Activated gamma-delta T cell (primary cell): ENCODE measurements at places on chromosomes 11 and 22.

DNA sequence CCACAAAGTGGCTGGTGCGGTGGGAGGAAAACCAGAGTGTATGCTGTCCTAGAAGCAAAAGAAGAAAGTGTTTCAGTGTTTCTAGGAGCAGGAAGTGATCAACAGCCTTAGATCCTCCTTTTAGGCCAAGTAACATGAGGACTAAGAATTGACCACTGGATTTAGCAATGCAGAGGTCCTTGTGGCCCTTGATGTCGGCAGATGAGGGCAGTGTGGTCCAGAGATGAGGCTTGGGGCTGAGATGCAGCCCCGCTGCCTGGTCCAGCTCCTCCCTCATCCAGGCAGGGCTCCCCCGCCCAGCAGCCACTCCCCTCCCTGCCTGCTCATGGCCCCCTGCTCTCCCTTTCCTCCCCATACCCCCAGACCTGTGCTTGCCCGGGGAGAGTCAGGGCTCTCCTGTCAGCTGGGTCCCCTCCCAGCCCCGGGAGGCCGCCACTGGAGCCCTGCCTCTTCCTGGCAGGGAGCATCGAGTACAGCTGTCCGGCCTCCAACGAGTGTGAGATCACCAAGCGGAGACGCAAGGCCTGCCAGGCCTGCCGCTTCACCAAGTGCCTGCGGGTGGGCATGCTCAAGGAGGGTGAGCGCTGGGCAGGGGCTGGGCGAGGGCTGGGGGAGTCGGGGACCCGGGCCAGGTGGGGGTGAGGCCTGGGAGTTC lies 3.7 kb downstream of the TRMT112 start:
- DNase-seq: no peak

DNA sequence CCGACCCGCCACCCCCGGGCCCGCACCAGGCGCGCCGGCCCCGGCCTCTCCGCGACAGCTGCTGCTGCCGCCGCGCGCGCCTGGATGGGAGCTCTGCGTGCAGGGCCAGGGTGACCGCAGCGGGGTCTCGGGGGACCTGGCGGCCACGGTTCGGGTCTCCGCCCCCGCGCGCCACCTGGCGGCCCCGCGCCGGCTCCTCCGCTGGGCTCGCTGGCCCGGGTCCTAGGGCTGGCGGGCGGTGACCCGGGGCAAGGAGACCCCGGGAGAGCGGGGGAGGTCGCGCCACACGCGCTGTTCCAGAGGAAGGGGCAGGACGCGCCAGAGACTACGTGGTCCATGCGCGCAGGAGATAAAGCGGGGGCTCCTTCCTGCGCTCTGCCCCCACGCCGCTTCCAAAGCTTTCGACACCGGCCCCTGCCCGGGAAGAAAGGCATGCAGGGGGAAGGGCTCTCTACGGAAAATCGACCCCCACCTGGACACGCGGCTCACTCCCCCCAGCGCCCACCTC lies 562 bp downstream of the SHANK2 start:
- no peak for DNase-seq

DNA sequence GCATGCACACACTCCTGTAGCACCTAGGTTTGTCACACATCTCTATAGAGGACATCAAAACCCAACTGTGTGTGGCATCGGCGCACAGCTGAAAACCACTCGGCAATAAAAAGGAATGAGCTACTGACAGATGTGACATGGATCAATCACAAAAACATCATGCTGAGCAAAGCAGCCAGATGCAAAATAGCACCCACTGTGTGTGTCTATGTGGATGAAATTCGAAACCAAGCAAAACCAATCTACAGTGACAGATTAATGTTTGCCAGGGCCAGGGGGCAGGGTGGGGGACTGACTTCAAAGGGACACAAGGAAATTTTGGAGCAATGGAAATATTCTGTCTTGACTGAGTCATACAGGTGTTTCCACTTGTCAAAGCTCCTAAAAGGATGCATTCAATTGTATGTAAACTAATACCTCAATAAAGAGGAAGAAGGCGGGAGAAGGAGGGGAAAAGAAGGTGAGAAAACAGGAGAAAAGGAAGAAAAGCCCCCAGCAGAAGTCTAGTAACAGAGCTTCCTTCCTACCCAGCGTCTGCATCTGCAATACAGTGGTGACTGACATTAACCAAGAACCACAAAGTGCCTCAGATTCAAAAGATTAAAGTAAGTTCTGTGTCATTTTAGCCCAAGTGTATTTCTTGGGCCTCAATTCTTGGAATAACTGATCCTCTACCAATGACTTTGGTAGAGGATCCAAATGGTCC lies 49.8 kb downstream of the PACSIN2 start:
- DNase-seq: no peak

DNA sequence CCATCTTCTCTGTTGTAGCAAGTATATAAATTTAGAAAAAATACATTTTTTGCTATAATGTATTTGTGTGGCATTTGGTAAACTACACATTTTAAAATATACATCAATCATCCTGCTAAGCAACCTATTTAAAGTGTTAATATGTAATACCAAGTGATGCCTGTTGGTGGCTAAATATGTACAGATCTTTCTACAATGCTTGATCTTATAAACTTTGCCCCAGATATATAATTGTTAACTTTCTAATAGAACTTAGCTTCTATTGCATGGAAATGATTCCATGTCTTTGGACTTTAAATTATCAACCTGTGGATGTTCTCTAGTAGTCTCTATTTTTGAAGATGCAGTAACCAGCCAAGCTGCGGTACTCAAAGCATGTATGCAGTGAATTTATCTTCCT lies 1260.4 kb upstream of the RAG2 start:
- no peak for DNase-seq

DNA sequence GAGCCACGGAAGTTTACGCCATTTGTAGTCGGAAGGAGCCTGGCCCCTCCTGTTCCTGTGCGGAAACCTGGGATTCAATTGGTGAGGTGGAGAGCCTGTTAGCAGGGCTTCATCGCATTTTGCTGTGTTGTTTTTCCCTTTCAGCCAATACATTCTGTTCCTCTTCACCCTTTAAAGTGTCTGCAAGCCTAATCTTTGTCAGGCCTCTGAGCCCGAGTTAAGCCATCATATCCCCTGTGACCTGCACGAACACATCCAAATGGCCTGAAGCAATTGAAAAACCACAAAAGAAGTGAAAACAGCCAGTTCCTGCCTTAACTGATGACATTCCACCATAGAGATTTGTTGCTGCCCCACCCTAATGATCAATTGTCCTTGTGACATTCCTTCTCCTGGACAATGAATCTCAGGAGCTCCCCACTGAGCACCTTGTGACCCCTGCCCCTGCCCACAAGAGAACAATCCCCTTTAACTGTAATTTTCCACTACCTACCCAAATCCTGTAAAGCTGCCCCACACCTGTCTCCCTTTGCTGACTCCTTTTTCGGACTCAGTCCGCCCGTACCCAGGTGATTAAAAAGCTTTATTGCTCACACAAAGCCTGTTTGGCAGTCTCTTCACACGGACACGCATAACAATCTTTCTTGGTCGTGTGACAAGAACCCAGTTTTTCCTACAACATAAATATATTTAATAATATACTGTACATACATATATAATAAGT lies 37.1 kb upstream of the MMP12 start:
- DNase-seq: no peak

GRCh38 chr22:31243339-31244045 lies 31.4 kb downstream of the LIMK2 start:
- DNase-seq: no peak

- DNase-seq: no peak
Measured at GRCh38 chr11:70167723-70168404, 35.2 kb upstream of the FADD start.

- DNase-seq: no peak
Measured at GRCh38 chr11:72144807-72145565, 9.5 kb downstream of the FOLR3 start.

DNA sequence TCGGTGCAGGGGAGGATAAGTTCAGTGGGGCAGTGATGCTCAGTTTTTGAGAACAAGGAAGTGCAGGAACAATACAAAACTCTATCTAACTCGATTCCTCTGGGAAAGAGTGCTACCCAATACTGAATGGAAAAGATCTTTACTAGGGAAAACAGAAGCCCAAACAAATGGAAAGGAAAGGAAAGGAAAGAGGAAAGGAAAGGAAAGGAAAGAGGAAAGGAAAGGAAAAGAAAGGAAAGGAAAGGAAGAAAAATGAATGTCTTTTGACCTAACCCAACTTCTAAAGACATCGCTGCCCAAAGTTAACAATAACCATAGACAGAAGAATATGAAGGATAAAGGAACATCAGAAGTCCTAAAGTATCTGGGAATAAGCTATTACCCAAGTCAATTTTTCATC lies 41.6 kb downstream of the PHF21A start:
- DNase-seq: no peak

GRCh38 chr11:12585861-12586260 lies 88.4 kb upstream of the TEAD1 start:
- no peak for DNase-seq

DNA sequence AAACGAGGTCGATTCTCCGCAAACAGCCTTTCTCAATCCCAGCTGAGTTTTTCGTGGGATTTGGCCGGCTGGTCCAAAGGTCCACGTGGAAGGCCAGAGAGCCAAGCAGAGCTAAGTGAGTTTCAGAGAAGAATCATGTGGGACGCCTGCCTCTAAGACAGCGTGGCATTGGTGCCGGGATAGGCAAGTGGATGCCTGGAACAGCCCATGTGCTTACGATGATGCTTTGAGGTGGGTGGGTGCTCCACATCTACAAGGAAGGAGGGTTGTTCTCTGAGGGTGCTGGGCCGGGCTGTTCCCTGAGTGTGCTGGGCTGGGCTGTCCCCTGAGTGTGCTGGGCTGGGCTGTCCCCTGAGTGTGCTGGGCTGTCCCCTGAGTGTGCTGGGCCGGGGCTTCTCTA lies 41.4 kb downstream of the MUC2 start:
- no peak for DNase-seq

GRCh38 chr11:61429346-61429690 lies 457 bp downstream of the CPSF7 start:
- peak; percentile 69 for DNase-seq

GRCh38 chr11:44595964-44596381 lies 30.5 kb downstream of the CD82 start:
- no peak for DNase-seq

GRCh38 chr11:85137597-85137996 lies 489.5 kb downstream of the DLG2 start:
- no peak for DNase-seq

DNA sequence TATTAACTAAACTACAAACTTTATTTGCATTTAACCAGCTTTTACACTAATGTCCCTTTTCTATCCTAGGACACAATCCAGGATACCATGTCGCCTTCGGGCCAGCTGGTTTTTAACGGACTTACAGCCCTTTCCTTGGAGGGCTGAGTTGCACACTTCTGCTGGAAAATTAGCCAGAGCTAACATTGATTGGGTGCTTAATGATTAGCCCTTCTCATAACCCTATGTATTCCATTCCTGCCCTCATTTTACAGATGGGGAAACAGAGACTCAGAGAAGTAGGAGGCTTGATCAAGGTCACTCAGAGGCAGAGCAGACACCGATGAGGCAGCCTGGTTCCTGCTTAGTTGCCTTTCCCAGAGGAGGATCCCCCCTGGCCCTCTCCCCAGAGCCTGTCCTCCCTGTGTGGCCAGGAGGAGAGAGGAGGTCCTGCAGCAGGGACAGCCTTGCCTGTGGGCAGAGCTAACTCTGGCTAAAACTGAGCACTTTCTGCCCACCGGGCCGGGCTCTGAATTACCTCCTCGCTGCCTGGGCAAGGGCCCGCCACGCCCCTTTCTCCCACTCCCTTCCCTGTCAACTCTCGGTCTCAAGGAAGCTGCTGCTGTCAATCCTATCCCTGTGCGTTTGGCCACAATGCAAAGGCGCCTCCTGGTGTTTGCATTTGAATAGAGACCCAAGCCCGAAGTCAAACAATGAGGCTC lies 59.6 kb upstream of the PAX6 start:
- no peak for DNase-seq

DNA sequence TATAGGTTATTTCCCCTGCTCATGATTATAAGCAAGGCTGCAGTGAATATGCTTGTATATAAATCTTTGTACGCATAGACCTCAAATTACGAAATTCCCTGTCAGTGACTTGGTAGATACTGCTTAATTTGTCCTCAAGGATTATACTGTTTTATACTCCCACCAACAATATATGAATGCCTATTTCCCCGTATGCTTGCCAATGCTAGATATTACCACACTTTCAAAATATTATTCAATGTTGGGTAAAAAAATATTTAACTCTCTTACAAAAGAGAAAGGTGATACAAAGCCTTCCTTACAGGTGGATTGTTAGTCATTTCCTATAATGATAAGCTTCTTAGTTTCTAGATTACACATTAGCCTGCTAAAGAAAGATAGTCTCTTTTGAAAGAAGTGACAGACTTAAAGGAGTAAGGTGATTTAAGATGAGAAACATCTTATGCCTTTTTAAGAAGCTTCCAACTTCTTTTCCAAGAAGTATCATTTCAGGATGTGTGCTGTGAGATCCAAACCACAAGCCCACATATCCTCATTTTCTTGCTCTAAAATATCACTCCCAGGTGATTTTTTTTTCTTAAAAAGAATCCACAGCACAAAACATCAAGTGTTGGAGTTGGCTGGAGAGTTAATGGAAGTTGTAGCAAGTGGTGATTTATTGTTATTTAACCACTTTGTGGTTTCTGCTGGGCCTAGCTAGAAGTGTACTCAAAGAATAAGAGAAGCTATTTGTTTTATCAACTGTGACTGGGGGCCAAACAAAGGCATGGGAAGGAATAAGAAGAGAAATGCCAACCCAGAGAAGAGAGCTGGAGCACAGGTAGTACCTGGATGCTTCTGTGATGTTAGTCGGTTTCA lies 59.2 kb downstream of the BARX2 start:
- DNase-seq: no peak

DNA sequence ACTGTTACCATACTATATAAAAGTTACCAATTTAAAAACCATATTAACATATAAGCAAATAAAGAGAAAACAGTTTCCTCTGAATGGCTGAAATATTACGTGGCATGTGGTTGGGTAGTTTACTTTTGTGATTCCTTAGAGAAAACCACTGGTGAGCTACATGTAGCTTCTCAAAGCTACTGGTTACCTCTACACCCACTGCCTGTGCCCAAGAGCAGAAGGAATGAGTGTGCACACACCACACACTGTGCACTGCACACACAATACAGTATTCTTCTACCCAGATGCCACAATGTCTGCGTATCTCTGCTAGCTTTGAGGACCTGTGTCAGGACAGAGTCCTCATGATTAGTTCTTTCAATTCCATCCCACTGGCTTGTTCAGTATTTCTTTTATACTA lies 25.5 kb upstream of the YPEL1 start:
- no peak for DNase-seq

DNA sequence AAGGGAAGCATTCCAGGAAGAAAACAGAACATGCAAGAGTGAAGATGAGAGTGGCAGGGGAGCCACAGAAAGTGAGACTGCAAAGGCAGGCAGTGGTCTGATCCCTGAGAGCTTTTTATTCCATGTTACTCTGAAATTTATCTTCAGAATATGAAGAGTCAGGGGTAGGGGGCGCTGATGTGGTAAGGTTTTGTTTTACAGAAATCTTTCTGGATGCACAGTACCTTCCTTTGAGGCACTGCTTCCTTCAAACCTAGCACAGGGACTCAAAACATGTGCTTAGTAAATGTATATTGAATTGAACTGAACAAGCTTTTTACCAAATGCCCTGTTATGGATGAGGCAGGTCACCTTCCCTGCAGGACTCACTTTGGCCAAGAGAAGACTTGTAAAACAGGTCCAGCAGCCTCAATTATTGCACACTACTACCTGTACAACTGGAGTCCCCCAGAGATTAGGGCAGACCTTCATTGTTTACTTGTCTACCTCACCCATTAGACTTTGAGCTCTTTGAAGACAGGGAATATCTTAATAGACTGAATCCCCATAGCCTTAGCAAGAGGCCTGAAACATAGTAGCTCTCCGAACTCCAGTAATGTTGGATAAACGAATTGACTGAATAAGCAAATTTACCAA lies 2.2 kb downstream of the PAK1 start:
- DNase-seq: no peak
